Mesothelial cell of epicardium (in vitro differentiated cells): ENCODE measurements at places on chromosomes 7 and 10. TPM values are rescaled to one million over a fixed set of nuclear protein-coding genes. Genes with fewer than 3 reads are reported as not detected.

SNCG gene
- 92.0 to 104 TPM (median 98.5 TPM) in 3 replicates for total RNA-seq

CRYGN gene
- 9.4 to 12.2 TPM (median 10.5 TPM) in 3 replicates for total RNA-seq

ZNF736 gene
- not detected in 3 replicates for total RNA-seq

GAD2 gene
- total RNA-seq: not detected in 3 replicates

EBLN1 gene
- total RNA-seq: not detected in 3 replicates

CLRN3 gene
- not detected in 3 replicates for total RNA-seq

- peaks cover 9% of the 10 kb centered on the region for H3K4me1 ChIP-seq
- no peak overlapping the region for H3K4me3 ChIP-seq
- no peaks in the 10 kb centered on the region for H3K36me3 ChIP-seq
- no peaks in the 10 kb centered on the region for H3K27me3 ChIP-seq
- H3K27ac ChIP-seq: no peak overlapping the region
Measured at GRCh38 chr7:140611641-140612040, 29.0 kb downstream of the DENND2A start.

DNA sequence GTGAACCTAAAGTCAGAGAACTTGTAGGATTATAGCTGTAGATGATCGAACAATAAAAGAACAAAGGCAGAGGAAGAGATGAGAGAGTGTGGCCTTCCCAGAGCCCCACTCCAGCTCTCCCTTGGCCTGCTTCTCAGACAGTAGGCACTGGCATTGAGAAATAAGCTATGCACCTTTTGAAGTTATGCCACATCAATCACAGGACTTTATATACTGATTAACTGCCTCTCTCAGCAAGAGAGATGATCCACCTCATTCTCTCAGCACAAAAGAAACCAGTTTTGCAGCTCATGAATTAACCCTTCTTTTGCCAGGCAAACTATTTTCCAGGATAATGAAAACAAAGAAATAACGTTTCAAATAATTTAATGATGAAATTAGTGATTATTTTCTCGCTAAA is 22.0 kb upstream of the CTTNBP2 start:
- H3K27ac ChIP-seq: no peak overlapping the region
- no peaks in the 10 kb centered on the region for H3K27me3 ChIP-seq
- peaks cover 18% of the 10 kb centered on the region for H3K4me1 ChIP-seq
- no peaks in the 10 kb centered on the region for H3K36me3 ChIP-seq
- no peak overlapping the region for H3K4me3 ChIP-seq

DNA sequence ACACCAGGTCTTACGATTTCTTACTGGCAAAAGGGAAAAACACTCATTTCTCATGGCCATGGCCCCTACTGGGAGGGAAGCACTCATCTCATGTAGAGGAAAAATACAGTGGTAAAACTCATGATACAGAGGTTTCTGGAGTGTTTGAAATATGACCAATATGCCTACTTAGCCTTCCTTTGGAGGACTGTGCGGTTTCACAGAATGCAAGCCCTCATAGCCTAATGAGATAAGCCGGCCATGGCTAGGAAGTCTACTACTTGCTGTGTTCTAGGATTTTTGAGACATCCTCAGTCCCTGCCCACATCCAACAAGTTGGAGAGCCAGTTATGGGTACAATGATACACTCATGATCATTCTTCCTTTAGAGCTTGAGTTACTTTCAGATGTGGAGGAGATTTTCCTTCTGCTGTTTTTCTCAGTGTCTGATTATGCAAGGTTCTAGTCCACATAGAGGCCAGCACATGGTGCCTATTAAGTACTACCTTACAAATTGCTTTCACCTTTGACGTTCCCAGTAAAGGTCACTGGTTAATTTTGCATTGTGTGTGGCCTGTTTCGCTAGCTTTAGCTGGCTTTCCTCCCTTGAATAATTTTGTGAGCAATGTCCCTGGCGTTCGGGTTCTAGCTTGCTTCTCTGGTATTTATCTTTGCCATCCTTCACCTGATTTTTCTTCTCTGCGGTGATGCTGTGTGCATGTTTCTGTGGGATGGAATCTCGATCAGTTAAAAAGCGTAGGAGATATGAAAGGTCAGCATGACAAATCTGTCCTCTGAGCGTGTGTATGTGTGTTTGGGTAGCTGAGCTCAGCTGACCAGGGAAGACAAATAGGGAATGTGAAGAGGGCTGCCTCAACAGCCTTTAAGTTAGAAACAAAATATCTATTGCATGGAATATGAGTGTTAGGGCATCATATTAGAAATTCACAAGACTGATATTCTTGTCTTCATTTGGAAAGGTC is 295.4 kb downstream of the LRMDA start:
- H3K36me3 ChIP-seq: no peaks in the 10 kb centered on the region
- H3K27ac ChIP-seq: no peak overlapping the region
- DNase-seq: no peak
- no peak overlapping the region for H3K4me3 ChIP-seq
- peaks cover 82% of the 10 kb centered on the region for H3K27me3 ChIP-seq

DNA sequence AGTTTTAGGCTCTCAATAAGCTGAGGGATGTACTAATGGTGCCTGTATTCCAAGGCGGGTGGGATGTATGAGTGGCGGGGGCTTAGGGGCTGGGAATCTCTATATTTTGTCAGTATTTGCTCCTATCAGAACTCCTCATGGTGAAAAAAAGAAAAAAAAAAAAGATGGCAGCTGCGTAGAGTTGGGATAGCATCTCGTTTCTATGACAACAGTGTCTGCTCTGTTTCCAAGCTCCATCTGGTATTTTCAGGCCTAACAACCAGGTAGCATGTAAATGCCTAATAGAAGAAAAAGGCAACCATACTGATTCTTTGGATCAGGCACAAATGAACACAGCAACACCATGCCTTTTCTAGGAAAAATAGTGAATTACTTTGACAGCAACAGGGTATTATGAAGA is 11.7 kb upstream of the CCDC172 start:
- H3K36me3 ChIP-seq: no peaks in the 10 kb centered on the region
- DNase-seq: no peak
- no peak overlapping the region for H3K27ac ChIP-seq
- no peaks in the 10 kb centered on the region for H3K27me3 ChIP-seq
- peaks cover 17% of the 10 kb centered on the region for H3K4me1 ChIP-seq
- no peak overlapping the region for H3K4me3 ChIP-seq

DNA sequence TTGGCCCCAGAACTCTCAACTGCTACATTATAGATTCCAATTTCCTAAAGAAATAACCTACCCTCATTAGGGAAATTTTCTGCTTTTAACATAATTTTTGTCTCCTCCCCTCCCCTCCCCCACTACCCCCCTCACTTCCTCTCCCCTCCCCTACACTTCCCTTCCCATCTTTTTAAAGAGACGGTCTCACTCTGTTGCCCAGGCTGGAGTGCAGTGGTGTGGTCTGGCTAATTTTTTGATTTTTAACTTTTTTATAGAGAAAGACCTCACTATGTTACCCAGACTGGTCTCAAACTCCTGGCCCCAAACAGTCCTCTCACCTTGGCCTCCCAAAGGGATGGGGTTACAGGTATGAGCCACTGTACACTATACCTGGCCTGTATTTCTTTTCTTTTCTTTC is 30.5 kb upstream of the C1GALT1 start:
- no peak overlapping the region for H3K27ac ChIP-seq
- no peaks in the 10 kb centered on the region for H3K4me1 ChIP-seq
- DNase-seq: no peak
- no peak overlapping the region for H3K4me3 ChIP-seq
- H3K36me3 ChIP-seq: peaks cover 3% of the 10 kb centered on the region

DNA sequence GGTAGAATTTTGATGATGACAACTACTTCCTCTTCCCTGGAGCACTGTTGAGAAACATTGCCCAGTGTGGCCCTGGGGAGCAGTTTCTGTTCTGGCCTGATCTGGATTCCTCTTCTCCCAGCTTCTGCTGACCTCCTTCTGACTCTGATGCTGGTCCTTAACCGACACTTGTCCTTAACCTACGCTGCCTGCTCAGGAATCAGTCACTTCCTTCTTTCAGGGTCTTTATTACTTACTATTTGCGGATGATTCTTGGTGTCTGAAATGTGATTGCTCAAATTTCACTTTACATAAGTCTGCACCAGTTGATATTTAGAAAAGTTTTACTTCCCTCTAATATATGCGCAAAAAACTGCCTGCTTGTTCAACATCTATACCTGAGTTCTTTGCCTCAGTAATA is 164.1 kb downstream of the PTEN start:
- peaks cover 4% of the 10 kb centered on the region for H3K4me1 ChIP-seq
- H3K4me3 ChIP-seq: no peak overlapping the region
- no peak overlapping the region for H3K27ac ChIP-seq
- no peaks in the 10 kb centered on the region for H3K27me3 ChIP-seq
- H3K36me3 ChIP-seq: no peaks in the 10 kb centered on the region

DNA sequence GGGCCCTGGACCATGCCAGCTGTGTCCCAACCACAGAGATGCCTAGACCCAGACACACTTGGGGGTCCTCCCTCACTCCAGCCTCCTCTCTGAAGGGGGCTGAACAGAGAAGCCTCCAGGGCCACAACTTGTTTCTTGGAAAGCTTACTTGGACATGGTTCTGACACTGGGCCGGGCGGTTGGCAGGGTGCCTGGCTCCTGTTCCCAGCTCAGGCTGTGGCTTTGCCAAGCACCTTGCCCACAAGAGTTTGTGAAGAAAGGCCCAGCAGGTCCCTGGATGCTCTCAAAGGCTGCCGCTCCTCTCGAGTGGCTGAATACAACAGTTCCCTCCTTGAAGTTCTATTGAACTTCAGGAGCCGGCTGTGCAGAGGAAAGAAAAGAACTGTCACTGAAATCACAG is 181.6 kb downstream of the PTPN20 start:
- H3K27me3 ChIP-seq: peaks cover 9% of the 10 kb centered on the region
- H3K4me1 ChIP-seq: no peaks in the 10 kb centered on the region
- no peak for DNase-seq
- H3K4me3 ChIP-seq: no peak overlapping the region
- no peak overlapping the region for H3K27ac ChIP-seq
- no peaks in the 10 kb centered on the region for H3K36me3 ChIP-seq

DNA sequence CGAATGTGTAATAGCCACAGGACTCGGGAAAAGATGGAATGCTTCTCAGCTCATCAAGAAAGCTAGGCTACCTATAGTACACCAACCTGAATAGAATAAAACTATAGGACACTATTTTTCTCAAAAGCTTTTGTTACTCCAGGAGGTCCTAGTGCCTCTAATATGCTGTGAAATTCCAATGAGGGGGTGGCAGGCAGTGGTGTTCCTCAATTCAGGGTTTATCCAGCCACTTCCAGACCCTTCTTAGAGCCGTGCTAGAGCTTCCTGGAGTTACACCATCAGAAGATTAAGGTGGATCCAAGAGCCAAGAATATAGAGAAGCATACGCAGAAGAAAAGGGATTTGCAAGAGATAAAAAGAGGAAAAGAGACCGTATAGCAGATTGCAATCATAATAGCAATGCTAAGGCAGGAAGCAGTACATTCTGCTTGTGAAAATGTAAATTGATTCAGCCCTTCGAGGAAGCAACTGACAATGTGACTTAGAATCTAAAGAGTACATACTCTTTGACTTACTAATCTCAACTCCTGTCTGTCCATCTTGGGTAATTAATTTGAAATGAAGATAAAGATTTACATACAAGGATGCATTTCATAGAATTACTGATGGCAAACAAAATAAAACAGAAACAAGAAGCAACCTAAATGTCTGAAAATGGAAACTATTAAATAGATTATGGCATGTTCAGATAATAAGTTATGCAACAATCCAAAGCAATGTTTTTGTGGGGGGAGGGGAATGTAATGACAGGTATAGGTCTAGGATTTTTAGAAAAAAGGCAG is 2.1 kb downstream of the ST8SIA6 start:
- H3K4me3 ChIP-seq: no peak overlapping the region
- peaks cover 18% of the 10 kb centered on the region for H3K36me3 ChIP-seq
- no peak overlapping the region for H3K27ac ChIP-seq
- H3K27me3 ChIP-seq: peaks cover 70% of the 10 kb centered on the region
- H3K4me1 ChIP-seq: peaks cover 14% of the 10 kb centered on the region

DNA sequence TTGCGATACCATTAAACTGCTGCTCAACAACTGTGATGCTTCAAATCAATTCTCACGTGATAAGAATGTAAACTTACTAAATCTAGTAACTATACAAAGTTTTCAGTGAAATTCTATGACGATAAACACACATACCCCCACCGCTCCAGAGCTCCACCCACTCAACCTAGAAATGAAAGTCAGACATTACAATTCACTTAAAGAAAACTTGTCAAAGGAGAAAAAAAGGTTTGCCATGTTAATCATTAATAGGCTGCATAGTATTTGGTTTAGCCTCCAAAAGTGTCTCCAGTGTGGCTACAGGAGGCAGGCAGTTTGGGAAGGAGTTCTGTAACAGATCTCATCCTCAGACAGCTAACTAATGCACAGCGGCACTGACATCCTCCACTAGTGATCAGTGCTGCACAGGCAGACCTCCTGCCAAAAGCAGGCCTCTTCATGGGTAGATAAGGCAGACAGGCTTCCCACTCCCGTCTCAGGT is 3.1 kb downstream of the HERPUD2 start:
- H3K4me1 ChIP-seq: peaks cover 64% of the 10 kb centered on the region
- peaks cover 20% of the 10 kb centered on the region for H3K36me3 ChIP-seq
- H3K27ac ChIP-seq: peak overlapping the region; percentile 74
- no peaks in the 10 kb centered on the region for H3K27me3 ChIP-seq
- DNase-seq: no peak
- peak overlapping the region; percentile 89 for H3K4me3 ChIP-seq

DNA sequence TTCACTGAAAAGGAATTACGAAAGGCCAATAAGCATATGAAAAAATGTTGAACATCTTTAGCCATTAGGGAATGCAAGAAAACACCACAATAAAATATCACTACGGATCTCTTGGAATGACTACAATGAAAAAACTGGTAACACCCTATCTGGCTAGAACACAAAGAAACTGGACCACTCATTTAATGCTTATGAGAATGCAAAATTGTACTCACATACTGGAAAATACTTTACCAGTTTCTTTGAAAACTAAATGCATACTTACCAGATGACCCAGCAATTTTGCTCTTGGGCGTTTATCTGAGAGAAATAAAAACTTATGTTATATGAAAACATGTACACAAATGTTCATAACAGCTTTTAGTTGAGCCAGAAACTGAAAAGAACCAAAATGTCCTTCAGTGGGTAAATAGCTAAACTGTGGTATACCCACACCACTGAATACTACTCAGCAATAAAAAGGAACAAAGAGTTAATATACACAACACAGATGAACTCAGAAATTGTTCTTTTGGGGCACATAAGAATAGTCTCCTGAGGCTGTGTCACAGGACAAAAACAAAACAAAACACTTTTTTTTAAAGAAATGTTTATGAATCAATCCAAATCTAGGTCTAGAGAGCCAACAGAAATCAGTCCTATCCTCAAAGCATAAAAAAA is 23.5 kb downstream of the CNOT4 start:
- peaks cover 1% of the 10 kb centered on the region for H3K4me1 ChIP-seq
- no peak overlapping the region for H3K27ac ChIP-seq
- H3K27me3 ChIP-seq: no peaks in the 10 kb centered on the region
- H3K36me3 ChIP-seq: peaks cover 10% of the 10 kb centered on the region
